ENCODE measurements at places on chromosomes 1 and 21. TPM values are rescaled to one million over a fixed set of nuclear protein-coding genes. Genes with fewer than 3 reads are reported as not detected.

GRCh38 chr21:42042651-42043050 is 28.5 kb upstream of the UMODL1 start:
- no peak for DNase-seq

DNA sequence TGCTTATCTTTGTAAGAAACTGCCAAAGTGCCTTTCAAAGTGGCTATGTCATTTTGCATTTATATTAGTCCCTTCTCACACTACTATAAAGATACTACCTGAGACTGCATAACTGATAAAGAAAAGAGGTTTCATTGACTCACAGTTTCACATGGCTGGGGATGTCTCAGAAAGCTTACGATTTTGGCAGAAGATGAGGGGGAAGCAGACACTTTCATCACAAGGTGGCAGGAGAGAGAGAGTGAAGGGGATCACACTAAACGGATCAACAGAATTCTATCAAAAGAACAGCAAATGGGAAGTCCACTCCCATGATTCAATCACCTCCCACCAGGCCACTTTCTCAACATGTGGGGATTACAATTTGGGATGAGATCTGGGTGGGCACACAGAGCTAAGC is 1352.0 kb upstream of the B3GALT2 start:
- DNase-seq, result no peak

DNA sequence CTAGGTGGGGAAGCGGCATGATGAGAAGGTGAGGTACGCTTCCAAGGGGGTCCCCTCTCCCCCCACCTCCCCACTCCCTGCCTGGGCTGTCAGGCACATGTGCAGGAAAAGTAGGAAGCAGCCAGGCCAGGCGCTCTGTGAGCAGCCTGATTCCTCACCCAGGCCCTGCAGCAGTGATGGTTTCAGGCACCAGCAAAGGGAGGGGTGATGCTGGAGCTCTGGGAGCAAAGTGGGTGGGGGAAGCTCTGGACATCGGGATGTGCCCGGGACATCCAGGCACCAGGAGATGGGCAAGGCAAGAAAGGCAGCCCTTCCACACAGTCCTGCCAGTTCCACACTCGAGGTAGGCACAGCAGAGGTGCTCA is 106.1 kb downstream of the CRYAA start:
- DNase-seq, result no peak

DNA sequence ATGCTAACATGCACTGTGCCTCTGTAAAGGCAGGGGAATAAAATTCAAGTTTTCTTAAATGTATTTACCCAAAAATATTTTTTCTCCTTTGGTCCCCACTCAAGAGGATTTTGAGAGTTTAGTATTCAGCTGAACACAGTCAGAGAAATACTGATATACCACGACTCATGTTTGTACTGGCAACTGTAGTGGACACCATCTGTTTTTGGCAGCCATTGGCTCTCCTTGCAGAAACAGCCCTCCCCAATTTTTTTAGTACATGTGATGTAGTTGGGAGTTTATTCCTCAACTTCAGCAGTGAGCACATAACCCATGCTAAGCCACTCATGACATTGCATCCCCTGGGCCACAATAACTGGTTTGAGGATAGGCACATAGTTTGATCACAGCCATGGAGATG is 154.8 kb upstream of the POU3F1 start:
- DNase-seq, result no peak

DNA sequence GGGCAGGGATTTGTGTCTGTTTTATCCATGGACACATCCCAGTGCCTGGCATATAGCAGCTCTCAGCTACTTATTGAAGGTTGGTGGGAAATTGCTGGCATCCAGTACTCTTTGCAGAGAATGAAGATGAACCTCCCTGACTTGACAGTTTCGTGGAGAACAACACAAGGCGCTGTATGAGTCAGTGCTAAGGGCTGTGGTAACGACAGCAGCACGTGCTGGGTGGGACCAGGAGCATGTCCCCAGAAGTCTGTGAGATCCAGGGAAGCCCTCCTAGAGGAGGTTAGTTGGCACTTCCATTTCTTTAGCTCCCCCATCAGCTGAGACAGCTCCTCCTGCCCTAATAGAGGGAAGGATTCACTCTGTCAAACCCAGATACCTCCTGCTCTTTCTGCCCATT is 25.9 kb upstream of the IL19 start:
- DNase-seq, result no peak

DNA sequence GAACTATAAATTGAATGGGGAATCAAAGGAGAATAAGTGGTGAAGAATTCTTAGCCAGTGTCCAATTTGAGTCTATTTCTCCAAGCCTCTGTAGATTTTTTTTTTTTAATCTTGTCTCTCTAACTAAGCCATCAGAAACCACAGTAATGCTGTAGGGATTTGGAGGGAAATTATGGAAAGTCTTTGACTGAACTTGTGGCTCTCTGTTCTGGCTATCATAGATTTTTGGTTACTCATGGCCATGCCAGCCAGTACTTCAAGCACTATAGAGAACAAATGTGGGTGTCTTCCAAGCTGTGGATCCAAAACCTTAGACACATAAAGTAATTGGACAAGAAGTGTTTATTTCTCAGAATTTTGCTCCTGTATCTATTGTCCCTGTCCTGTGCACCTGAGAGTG is 147.9 kb downstream of the LRRC40 start:
- no peak for DNase-seq

- no peak for DNase-seq
Observed at GRCh38 chr1:9759939-9760338, 63.8 kb downstream of the CLSTN1 start.

DNA sequence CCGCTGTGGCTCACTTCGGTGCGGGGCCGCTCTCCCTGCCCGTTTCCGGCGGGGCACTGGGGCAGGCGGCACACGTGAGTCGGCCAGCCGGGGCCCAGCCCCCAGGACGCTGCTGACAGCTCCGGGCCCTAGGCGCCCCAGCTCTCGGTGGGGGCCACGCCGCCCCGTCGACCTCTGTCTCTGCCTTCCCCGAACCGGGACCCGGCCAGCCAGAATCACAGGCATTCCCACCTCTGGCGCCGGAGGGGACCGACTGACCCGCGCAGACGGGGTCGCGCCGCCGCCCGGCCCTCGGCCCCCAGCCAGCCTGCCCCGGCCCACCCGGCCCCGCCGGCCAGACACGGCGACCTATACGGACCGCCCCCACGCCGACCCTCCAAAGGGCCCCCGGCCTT is 755 bp downstream of the SCMH1 start:
- peak; percentile 50 for DNase-seq

DNA sequence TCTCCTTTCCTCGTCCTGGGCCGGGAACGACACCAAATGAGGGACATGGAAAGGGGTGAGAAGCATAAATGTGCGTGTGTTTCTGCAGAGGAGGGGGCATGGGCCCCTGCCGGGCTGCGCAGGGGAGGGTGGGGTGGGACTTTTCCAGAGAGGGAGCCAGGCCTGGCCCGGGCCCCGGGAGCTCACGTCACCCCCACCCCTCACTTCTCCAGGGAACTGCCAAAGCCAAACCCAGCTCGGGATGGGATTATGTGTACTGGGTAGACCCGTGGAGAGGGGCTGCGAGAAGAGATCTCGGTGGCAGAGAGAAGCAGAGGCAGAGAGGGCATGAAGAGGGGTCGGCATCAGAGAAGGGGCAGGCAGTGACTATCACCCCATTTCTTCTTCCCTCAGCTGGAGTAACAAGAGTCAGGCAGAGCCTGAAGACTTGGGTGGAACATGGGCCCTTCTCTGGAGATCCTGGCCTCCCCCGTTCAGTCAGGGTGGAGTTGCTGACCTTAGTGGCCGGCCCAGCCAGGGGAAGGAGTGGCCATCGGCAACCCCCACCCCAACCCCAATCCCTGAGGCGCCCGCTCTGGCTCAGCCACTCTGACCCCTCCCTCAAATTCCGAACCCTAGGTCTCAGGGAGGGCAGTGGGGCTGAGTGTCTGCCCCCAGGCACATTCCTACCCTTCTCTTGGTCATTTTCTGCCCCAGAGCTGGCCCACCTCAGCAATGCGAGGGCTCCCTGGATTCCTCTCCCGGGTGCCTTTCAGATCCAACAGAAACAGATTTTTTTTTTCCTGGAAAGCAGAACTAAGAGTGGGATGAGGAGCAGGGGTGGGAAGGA is 1.2 kb downstream of the ADAMTSL4 start:
- DNase-seq, result peak; percentile 82

GRCh38 chr1:91734761-91735160 is 151.2 kb downstream of the TGFBR3 start:
- no peak for DNase-seq

DNA sequence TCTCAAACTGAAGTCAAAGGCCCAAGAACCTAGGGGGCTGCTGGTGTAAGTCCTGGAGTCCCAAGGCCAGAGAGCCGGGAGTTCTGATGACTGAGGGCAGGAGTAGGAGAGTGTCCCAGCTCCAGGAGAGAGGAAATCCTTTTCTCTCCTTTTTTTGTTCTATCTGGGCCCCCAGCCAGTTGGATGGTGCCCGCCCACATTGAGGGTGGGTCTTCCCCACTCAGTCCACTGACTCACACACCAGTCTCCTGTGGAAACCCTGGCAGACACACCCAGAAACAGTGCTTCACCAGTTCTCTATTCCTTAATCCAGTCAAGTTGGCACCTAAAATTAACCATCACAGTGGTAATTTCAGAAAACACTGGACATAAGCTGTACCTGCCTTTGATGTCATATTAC is 12.7 kb upstream of the WDR26 start:
- DNase-seq, result peak; percentile 59

GRCh38 chr21:36725793-36726386 is 27.0 kb downstream of the SIM2 start:
- no peak for DNase-seq

DNA sequence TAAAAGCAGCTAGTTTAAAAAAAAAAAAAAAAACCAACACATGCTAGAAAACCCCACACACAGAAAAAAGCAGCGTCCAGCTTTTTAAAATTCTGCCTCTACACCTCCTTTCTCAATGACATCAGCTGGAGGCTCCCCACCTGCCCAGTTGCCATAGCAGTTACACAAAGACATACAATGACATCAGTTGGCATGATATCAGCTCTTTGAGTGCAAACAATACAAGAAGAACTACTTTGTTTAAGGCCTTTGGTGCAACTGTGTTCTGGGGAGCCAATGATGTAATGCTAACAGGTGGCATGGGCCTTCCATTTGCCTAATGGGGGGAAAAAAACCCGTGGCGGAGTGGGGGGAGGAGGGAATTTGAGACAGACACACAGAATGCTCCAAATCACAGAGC is 32.9 kb downstream of the DUSP10 start:
- DNase-seq, result peak; percentile 60

GRCh38 chr1:40197656-40198055 is 36.5 kb downstream of the RLF start:
- no peak for DNase-seq

DNA sequence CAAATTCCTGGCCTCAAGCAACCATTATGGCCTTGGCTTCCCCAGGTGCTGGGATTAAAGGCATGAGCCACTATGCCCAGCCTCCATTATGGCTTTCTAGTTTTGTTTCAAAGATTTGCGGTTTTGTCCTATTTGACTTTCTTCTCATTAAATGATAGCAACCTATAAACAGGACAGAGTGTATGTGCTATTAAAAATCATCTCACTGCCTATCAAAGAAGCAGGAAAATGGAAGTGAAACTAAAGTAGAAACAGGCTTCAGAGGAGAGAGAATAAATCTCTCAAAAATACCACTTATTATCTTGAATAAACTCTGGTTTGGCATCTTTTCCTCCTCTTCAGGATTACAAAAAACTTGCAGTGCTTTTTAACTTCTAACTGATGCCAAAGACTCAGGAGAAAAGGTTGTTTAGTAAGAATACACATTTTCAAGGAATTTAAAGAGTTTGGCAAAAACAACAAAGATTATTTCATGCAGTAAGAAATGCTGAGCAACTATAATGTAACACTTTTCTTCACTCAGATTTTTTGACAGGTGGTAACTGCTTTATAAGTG is 28.7 kb downstream of the ACBD3 start:
- DNase-seq, result no peak

GRCh38 chr1:170959385-170959784 is 24.1 kb downstream of the MROH9 start:
- no peak for DNase-seq

DNA sequence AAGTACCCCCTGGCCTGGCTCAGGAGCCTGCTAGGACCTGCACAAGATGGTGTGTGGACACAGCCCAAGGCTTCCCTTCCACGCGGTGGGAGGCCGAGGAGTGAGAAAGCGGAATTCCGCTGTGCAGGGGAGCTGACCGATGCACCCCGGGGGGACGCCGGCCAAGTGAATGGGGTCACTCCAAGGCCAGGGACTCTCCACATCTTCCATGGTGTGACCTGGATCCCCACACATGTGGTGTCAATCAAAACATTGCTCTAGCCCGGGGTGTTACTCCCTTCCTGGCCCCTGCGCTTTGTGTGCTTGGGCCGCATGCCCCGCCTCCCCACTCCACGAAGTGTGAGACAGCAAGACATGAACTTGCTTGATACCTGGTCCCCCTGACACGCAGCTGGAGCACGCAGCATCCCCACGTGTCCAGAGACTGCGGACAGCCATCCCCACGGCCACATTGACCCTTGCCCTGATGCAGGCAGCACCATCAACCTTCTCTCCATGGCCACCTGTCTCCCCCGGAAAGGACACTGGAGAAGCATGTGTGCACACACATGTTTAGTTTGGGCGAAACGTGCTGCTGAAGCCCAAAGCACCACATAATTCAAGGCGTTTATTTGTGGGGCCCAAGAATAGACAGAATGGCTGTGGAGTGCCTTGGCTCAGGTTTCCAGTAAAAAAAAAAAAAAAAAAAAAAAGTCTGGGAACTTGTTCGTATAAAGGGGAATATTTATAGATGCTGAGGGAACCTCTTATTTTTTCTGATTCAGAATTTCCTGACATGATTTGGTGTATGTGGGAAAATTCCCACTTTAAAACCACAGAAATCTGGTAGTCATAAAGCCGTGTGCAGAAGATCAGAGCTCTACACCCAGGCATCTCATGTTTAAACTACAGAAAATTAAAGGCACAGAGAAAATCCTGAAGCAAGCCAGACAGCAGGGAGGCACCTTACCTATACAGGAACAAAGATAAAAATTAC is 171.7 kb downstream of the HUNK start:
- DNase-seq, result no peak

DNA sequence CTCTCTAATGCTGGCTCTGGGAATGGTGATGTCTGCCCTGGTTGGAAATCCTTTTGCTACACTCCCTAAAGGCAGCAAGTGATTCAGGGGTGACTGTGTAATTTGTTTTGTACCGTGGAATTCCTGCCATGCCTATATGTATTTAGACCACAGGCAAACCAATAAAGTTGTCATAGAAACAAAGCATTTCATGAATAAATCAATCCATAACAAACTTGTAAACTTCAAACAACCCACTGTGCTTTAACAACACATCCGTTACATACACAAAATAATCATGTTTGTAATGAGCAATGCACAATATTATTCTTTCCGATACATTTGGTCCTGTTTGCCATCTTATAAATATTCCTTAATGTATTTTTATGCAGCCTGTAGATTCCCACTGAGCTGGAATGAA is 330.3 kb upstream of the SNX7 start:
- DNase-seq, result no peak

- no peak for DNase-seq
Observed at GRCh38 chr1:18645747-18646090, 15.1 kb downstream of the PAX7 start.

Gene HFM1
- total RNA-seq, result 8.2 TPM

Gene TAS1R1
- total RNA-seq, result not detected

Gene ERRFI1
- 51.9 TPM for total RNA-seq

Gene C8A
- total RNA-seq, result not detected

Gene CFHR3
- total RNA-seq, result not detected

Gene LDLRAD2
- total RNA-seq, result not detected
